Tibial nerve (tissue), 4 donors: ENCODE measurements at places on chromosomes 11 and 22.

- no peak for DNase-seq
Measured at GRCh38 chr11:116513894-116514293, 258.9 kb downstream of the BUD13 start.

DNA sequence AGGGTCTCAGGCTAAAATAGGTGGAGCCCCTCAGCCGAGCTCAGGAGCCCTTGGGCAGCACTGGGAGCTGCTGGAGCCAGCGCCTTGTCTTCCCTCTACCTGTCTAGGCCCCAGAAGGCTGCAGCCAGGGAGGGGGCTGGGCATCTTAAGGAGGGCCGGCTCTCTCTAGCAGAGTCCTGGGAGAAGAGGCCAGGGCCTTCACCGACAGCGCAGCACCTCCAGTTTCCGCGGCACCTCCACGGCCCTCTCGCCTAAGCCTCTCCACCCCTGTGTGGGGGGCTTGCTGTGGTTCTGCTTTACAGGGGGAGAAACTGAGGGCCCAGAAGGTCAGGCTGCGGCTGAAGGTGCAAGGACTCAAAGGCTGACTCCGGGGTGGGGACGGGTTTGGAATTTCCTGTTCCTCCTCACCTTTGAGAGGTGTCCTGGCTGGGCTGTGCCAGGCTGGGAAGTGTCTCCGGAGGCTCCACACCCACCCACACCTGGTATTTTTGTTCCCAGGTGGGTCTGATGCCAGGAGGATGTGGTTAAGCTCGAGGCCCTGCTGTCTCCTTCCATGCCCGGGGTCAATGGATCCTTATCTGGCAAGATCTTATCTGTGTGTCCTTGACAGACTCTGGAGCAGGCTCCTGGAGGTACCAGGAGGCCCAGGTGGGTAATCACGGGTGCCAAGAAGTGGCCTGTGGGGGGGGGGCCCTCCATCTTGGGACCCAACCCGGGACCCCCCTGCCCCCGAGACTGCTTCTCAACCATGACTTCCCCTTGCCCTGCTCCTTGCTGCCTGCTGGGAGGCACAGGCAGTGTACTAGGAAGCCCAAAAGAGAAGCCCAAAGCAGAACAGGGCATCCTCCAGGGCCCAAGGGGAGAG is 95.3 kb upstream of the FGF3 start:
- no peak for DNase-seq

- DNase-seq: no peak
Measured at GRCh38 chr11:78905756-78906155, 331.1 kb upstream of the NARS2 start.

GRCh38 chr22:45804319-45804985 is 132.8 kb downstream of the ATXN10 start:
- DNase-seq: no peak

- no peak for DNase-seq
Measured at GRCh38 chr22:50705219-50705691, 32.6 kb downstream of the SHANK3 start.

DNA sequence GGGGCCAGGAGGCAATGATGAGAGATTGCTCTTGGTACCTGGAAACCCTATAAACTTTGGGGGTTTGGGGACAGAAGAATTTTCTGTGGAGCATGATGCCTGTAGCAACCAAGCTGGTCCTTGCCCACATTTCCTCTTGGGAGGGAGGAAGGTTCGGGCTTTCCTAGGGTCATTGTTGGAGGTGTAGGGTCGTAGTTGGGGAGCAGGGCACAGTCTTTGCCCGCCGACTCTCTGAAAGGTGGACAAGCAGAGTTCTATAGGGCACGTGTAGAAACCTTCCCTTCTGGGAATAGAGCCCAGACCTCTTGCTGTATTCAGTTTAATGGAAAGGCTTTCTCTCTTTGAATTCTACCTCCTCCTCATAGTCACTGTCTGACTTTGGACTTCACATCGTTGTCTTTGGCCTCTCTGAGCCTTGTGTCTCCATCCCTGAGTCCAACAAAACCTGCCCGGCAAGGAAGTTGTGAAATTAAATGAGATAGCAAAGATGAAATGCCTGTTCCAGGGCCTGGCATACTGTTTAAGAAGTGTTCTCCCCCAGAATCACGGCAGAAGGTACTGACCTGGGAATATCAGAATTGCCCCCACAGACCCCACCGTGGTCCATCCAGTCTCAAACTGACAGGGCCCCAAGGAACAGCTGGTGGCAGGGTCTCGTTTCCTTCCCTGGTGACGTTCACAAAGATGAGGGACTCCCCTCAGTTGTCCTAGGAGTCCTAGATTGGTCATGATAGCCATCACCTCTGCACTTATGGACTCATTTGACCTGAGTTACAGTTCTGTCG is 1.6 kb downstream of the PRDM11 start:
- DNase-seq: no peak

GRCh38 chr11:96196181-96196662 is 146.8 kb downstream of the MAML2 start:
- DNase-seq: no peak

DNA sequence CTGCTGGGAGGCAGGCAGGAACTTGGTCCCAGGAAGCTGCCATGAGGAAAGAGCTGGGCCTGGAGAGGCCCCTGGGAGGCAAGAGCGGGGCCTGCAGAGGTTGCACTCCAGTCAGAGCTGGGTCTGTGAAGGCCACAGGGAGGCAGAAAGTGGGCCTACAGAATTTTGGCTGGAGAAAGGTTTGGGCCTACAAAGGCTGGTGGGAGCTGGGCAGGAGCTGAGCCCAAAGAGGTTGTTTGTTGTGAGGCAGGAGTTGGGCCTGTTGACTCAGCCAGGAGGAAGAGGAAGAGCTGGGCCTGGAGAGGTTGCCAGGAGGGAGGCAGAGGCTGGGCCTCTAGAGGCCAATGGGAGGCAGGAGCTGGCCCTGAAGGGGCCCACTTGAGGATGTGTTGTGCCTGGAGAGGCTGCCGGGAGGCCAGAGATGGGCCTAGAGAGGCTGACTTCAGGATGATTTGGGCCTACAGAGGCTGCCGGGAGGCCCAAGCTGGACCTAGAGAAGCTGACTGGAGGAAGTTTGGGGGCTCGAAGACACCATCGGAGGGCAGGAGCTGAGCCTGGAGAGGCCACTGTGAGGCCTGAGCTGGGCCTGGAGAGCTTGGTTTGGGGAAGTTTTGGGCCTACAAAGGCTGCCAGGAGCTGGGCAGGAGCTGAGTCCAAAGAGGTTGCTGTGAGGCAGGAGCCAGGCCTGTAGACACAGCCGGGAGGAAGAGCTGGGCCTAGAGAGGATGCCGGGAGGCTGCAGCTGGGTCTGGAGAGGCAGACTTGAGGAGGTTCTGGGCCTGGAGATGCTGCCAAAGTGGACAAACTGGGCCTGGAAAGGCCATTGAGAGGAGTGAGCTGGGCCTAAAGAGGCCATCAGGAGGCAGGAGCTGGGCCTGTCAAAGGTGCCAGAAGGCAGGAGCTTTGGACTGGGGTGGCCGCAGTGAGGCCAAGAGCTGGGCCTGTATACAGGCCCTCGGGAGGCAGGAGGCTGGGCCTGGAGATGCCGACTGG is 40.7 kb downstream of the OR4C45 start:
- DNase-seq: no peak

DNA sequence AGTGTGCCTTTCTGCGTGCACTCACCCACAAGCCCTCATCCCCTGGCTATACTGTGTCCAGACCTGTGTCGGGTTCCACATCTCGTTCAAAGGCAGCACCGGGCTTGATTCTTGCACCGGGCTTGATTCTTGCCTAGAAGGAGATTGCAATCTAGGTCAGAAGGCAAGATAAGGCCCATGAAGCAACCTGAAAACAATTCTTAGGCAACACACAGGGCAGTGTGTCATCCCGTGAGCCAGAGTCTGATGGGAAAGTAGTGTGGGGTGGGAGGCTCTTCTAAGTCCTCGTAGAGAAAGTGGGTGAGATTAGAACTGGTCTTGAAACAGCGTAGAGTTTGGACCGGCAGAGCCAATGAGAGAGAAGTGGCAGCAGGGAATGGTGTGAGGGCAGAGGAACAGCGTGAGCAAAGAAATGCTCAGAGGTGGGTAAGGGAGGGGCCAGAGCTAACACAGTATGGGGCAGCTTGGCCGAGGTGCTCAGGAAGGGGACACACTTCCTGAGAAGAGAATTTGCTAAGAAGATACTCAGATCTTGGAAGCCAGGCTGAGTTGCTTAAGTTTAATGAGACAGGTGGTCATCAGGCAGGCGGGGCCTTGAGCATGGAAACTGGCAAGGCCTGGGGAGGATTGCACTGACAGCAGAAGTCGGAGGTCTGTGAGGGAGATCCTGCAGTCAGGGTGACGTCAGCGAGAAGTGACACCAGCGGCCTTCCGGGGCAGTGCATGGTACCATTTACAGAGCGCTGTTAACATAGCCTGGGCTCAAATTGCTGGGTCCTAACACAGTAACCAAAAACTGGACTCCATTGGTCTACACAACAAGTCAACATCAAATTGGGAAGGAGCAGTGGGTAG is 40.7 kb upstream of the DKK3 start:
- DNase-seq: no peak

DNA sequence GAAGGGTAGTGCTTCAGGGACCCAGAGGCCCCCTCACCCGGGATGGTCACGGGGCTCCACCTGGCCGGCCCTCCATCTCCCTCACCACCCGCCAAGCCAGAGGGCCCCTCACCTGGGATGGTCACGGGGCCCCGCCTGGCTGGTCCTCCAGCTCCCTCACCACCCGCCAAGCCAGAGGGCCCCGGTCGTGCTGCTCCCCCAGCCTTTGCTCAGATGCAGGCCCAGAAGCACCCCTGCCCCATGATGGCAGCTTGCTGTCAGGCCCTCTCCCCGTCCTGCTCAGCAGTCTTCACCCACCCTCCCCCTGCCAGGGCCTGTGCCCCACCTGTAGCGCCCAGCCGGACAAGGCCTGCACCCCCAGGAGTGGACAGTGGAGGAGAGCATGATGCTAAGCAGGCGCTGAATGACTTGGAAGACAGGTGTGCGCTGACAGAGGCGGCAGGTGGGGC is 7.3 kb downstream of the DENND6B start:
- DNase-seq: no peak

GRCh38 chr11:36037031-36037430 is 93.2 kb downstream of the LDLRAD3 start:
- DNase-seq: no peak

GRCh38 chr11:6438979-6439571 is 1.7 kb downstream of the HPX start:
- DNase-seq: peak; percentile 64
